ENCODE measurements at places on chromosomes 3 and 15.

DNA sequence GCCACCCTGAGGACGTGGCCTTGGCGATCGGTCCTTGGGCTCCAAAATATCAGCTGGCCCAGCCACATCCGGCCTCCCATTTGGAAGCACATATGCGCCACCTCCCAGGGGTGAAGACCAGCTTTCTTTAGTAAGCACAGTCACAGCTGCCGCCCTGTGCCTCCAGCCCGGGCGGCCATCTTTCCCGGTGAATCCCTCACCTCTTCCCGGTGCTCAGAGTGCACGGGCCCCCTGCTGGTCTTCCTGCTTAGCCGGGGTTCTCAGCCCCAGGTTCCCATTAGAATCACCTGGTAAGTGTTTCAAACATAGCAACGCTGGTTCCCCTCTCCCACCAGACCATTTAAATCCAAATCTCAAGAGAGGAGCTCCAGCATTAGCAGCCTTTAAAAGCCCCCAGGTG, 232.2 kb downstream of the VPS13C start:
- H3K36me3 ChIP-seq = no peaks in the 10 kb centered on the region
- H3K4me1 ChIP-seq = no peaks in the 10 kb centered on the region
- H3K27me3 ChIP-seq = peaks cover 9% of the 10 kb centered on the region

DNA sequence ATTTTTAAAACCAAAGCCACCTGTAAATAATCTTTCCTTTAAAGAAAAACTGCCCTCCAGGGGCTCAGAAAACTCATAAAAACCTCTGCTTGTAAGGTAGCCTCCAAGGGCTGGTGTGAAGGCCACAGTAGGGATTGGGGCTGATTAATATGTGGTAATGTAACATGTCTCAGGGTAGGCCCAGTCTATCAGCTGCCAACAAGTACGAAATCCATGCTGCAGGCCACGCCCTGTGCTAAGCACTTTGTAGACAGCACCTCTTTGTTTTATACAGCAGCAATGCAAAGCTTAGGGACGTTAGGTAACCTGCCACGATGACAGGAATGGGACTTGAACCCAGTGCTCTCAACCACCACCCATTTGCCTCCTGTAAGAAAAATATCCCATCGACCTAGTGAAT, 65.6 kb upstream of the PRICKLE2 start:
- H3K27me3 ChIP-seq = no peaks in the 10 kb centered on the region
- H3K27ac ChIP-seq = peak overlapping the region; percentile 97
- H3K4me1 ChIP-seq = peaks cover 38% of the 10 kb centered on the region
- DNase-seq = no peak

GRCh38 chr15:53962646-53963561, 15.3 kb upstream of the UNC13C start:
- no peak for DNase-seq
- no peak overlapping the region for H3K27ac ChIP-seq
- no peak overlapping the region for H3K4me3 ChIP-seq
- no peaks in the 10 kb centered on the region for H3K27me3 ChIP-seq
- H3K4me1 ChIP-seq = no peaks in the 10 kb centered on the region

DNA sequence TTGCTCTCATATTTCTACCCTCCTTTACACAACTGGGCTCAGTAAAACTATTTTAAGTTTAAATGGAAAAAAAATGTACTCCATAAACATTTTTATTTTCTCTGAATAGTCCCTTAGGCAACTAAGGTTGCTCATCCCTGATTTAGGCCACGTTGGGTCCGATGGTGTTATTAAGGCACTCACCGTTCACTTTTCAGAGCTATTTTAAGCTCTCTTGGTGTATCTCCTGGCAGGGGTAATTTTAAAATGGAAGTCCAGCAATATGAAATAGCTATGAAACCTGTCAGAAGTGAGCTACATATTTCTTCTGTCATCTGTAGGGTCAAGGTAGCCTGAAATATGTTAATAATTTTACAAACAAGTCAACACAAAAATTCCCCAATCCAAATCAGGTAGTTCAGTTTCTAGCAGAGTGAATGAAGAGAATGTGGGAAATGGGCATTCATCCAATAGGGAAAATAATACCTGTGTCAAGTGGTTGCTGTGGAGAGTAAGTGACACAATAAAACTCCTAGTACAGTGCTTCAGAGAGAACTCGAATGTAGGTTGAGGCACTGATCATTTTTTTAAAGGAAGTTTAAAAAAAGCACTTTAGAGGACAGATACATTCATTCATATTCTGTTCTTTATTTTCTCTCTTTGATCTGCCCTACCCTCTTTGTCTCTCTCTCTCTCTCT, 209.3 kb upstream of the FEZF2 start:
- no peak for DNase-seq
- no peak overlapping the region for H3K27ac ChIP-seq
- peaks cover 24% of the 10 kb centered on the region for H3K4me1 ChIP-seq
- peaks cover 17% of the 10 kb centered on the region for H3K36me3 ChIP-seq

- DNase-seq = no peak
- H3K27me3 ChIP-seq = no peaks in the 10 kb centered on the region
- peaks cover 7% of the 10 kb centered on the region for H3K4me1 ChIP-seq
- H3K4me3 ChIP-seq = no peak overlapping the region
- H3K27ac ChIP-seq = no peak overlapping the region
Observed at GRCh38 chr3:158783051-158783450, 18.8 kb upstream of the MFSD1 start.

DNA sequence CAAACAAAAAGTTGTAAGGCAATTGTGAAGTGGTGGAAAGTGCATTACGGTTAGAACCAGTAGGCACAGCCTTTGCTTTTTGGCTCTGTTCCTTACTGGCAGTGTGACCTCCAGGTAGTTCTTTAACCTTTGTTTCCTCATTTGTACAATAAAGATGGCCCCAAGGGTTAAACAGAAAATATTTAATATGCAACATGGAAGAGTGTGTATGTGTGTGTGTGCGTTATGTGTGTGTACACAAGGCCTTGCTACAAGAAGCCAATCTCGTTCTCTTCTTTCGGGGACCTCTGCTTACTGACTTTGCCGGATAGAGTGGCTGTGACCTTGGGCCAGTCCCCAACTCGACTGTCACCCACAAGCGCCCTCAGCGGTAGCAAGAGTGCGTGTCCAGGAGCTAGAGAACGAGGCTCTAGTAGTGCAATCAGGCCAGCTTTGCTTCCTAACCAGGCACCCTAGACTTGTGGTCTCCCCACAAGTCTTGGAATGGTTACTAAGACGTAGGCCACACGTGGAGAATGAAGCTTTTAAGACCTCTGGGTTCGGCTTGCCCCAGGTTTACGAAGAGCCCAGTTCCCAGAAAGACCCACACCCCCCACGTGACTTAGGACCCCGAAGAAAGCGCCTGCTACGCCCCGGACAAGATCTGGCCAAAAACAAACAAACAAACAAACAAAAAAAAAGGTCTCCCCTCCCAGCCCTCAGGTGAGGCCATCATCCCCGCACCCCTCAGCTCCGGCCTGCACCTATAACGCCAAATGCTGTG, 593 bp downstream of the CIAO2A start:
- H3K36me3 ChIP-seq = peaks cover 33% of the 10 kb centered on the region
- peaks cover 56% of the 10 kb centered on the region for H3K4me1 ChIP-seq
- peak overlapping the region; percentile 98 for H3K27ac ChIP-seq
- H3K4me3 ChIP-seq = peak overlapping the region; percentile 99
